Glomerular endothelial cell (primary cell): ENCODE measurements at places on chromosomes 11 and 22. TPM values are rescaled to one million over a fixed set of nuclear protein-coding genes. Genes with fewer than 3 reads are reported as not detected.
A peak's percentile ranks its signal among the peaks of the same experiment; 100 is the strongest.

DNA sequence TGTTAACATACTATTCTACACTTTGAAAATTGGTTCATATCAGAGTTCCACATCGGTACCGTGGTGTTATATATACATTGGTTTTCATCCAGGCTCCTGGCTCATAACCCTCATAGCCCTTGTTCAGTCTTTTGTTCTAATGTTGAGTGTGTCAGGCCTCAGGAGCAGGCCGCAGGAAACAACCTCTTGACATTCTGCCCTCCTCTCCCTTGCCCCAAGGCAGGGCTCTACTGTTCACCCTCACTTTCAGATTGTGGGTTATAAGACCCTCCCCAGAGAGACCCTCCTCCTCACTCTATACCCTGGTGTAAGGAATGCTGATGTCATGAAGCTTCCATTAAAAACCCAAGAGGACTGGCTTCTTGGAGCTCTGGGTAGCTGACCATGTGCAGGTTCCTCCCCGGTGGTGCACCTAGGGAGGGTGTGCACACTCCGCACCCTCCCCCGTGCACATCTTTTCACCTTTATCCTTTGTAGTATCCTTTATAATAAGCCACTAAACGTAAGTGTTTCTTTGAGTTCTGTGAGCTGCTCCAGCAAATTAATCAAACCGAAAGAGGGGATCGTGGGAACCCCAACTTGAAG is 12.1 kb downstream of the SSH3 start:
- no peak for DNase-seq

- DNase-seq: no peak
Measured at GRCh38 chr11:78453140-78453935, 35.7 kb upstream of the GAB2 start.

ART1 gene
- not detected in 2 replicates for total RNA-seq

LDHAL6A gene
- not detected in 2 replicates for total RNA-seq

- no peak for DNase-seq
Measured at GRCh38 chr11:6156628-6157359, 13.3 kb downstream of the OR52B2 start.

DNA sequence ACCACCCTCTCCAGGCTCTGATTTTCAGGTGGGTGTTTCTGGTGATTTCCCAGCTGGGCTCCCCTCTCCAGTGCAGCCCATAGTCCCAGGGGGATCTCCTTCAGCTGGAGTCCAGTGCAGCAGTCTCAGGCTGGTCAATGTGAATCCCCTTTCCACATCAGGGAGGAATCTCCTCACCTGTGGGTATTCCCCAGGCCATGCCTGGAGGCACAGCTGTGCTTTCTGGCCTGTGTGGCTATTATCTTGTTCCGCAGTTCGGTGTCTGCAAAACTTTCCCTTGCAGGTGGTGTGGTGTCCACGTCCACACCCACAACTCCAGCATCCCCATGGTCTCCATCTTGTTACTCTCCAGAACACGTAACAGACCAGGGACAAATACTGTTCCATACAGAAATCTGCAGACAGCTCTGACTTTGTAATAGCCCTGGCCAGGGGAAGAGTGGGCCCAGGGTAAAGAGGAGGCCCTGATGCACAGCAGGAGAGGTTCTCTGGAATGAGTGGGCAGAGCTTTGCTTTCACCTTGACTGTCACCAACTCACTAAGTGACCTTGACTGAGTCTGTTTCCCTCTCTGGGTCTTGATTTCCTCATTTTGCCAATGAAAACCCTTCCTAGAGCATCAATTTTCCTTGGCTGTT is 183.2 kb downstream of the CSNK2A3 start:
- no peak for DNase-seq

DNA sequence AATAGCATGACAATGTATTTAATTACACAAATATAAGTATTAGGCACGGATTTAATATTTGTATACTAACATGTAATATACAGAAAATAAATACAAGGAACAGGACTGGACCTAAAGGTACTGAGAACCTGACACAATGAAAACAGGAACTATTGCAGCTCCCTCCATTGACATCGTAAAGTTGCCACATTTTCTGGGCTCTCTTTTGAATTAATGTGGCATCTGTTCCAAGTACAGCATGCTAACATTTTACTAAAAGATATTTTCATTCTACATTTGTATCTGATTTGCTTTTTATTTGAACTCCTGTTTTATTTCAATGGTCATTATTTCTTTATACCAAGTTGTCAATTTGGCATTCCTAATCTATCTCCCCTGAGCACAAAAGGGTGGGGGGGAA is 15.3 kb downstream of the PHF21A start:
- no peak for DNase-seq

DNA sequence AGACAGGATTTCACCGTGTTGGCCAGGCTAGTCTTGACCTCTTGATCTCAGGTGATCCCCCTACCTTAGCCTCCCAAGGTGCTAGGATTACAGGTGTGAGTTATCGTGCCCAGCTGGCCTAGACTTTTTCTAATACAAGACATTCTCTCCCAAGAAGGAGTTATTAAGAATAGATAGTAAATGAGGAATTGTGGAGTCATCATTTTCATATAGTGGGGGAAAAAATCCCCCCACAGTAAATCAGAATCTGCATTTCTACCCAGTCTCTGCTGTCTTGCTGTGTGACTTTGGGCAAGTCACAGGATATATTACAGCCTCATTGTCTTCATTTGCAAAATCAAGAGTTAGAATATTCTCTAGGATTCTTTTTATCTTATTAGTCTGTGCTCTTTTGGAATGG is 21.6 kb downstream of the SLC6A5 start:
- no peak for DNase-seq

PNPLA3 gene
- total RNA-seq: 4.6 and 6.2 TPM in 2 replicates

DNA sequence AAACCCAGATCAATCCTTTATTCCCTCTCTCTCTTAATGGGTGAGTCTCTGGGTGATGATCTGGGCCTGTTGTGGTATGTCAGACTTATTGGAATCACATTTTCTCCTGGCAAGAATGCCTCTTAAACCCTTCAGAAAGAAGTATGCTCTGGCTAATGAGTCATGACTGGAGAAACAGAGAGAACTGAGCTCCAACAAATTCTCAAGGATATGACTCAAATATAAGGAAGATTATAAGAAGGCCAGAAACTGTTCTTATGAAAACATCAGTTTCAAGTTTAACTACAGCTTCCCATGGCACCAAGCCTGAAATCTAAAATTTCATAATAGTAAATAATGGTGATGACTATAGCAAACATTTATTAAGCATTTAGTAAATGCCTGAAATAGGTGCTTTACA is 83.9 kb downstream of the OR5AK2 start:
- peak; percentile 88 for DNase-seq

CDC45 gene
- 5.4 and 11.5 TPM in 2 replicates for total RNA-seq

DNA sequence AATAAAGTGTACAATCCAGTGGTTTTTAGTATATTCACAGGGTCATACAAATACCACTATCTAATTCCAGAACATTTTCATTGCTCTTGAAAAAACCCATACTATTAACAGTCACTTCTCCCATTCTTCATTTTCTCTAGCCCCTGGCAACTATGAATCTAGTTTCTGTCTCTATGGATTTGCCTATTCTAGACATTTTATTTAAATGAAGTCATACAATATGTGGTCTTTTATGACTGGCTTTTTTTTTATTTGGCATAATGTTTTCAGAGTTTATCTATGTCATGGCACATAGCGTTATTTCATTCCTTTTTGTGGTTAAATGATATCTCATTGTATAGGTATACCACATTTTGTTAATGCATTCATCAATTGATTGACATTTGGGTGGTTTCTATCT is 59.4 kb downstream of the KDM2A start:
- no peak for DNase-seq

DNA sequence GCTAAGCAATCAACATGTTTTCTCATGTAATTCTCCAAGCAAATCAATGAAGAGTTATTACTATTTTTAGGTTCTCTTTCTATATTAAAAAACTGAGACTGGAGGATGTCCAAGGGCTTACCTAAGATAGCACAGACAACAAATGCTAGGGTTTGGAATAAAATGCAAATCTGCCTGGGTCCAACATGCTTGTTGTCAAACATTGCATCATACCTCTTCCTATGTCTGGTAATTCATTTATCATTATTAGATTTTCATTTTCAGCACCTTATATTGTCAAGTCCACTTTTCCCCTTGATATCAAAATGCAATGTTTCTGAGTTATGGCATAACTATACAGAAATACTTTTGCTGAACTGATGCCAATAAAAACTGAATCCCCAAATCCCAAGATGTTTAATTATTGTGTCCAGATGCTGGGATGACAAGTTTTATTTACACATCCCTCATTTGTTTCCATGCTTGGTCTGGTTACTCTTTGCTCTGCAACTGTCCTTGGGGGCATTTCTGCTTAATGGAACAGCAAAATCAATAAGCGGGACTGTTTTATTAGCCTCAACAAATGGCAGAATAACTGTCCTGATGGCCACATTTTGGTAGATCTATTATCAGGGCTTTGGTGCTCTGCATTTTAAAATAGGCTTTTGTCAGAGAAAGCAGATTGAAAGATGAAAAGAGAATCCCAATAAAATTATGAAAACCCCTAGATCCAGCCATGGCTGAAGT is 86.0 kb downstream of the C11orf87 start:
- DNase-seq: no peak

DNA sequence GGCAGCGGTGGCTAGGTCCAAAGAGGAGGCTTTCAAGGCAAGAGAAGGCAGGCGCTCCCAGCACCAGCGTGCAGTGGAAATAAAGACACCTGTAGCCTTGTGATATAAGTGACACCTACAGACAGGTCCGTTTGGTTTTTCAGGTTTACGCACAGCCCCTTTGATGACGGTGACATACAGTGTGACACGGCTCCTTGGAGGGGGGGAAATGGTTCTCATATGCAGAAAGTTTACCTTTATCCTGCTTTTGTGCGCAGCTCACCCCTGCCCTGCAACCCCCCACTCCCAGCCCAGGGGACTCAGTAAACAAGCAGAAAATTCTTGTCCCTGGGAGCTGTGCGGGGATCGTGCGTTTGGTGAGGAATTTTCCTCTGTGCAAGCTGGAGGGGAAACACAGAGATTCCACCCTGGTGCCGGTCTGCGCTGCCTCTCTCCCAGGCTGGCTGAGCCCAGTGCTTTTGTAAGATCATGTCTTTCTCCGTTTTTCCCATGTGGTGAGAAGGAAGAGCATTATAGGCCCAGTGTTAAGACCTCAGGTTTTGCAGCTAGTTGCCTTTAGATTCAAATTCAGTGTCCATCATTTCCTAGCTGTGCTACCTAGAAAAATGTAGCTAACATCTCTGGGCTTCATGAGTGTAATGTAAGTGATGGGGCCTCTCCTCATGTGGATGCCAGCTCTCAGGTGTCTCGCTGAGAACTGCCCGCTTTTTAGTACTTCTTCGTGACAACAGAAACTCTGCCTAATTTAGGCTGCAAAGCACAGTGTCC is at the start of gene ELF5:
Gene ELF5 (minus strand): TSS at position 113 of the 768 bp plus-strand sequence. CDS start 8,045 bp downstream, outside the sequence.
- DNase-seq: no peak

KRTAP5-7 gene
- not detected in 2 replicates for total RNA-seq

DNA sequence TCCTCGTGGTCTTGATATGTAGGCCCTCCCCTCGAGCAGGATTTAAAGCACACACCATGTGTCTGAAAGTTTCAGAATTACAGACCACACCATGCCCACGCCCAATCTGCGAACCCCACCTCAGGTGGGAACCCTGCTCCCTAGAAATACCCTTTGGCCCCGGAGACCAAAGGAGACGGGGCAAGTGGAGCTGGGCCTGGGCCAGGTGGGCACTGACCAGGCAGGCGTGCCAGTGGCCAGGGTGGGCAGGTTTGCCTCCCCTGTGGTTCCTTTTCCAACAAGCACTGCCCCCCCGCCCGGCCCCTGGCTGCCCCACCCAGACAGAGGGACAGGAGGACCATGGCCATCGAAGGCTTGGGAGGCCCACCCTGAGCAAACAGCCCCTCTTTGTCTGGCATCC is 400.4 kb downstream of the TBC1D22A start:
- no peak for DNase-seq

TMEM45B gene
- 0.35 TPM in 1 of 2 replicates, not detected in the other for total RNA-seq

GRCh38 chr11:130151196-130151595 is 8.4 kb upstream of the ST14 start:
- DNase-seq: no peak

GRCh38 chr11:124467381-124467927 is 22.0 kb upstream of the OR8B8 start:
- no peak for DNase-seq

GNG3 gene
- total RNA-seq: not detected in 2 replicates

FOXR1 gene
- total RNA-seq: not detected in 2 replicates

DNA sequence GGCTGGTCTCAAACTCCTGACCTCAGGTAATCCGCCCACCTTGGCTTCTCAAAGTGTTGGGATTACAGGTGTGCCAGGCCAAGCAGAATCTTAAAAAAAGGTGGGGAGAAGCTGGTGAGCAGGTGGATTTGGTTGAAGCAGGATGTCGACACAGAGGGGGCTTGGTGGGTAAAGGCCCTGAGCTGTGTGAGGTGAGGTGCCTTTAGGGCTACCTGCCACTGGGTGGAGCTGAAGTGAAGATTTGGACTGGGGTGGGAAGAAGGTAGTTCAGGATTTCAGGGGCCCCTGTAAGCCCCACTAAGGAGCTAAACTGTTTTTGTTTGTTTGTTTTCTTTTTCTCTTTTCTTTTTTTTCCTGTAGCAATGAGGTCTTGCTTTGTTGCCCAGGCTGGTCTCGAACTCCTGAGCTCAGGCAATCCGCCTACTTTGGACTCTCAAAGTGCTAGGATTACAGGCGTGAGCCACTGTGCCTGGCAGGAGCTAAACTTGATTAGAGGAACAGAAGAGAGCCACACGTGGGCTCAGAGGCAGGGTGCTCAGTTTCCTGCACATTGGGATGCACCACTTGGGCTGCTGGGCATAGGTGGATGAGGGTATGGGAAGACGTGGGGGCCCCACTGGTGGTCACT is 6.0 kb downstream of the P2RX6 start:
- DNase-seq: no peak

GRCh38 chr22:28143961-28144745 is 225.1 kb upstream of the PITPNB start:
- DNase-seq: no peak

OR51E2 gene
- total RNA-seq: 0.06 TPM in 1 of 2 replicates, not detected in the other

PAX6 gene
- total RNA-seq: 0.05 TPM in 1 of 2 replicates, not detected in the other

DNA sequence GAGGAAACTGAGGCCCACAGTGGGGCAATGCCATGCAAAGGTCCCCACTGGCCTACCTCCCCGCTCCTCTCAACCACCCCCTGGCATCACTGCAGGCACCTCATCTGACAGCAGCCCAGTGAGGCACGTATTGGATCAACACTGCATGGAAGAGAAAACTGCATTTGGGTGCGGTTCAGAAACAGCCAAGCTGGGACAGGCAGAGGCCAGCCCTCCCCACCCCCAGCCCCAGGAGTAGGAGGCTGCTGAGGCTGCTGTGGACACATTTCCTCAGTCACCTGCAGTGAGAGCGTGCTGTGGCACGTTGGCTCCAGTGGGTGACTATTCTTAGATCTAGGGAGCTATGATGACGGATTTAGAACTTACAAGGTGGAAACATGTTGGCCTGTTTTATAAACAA is 63.7 kb downstream of the KCNC1 start:
- no peak for DNase-seq

GRCh38 chr11:67261946-67262681 is 4.2 kb upstream of the GRK2 start:
- DNase-seq: no peak

HTR3B gene
- not detected in 2 replicates for total RNA-seq

- DNase-seq: no peak
Measured at GRCh38 chr11:129374993-129375750, 476 bp upstream of the BARX2 start.

MFRP gene
- 0.35 and 0.39 TPM in 2 replicates for total RNA-seq
